CD4-positive, alpha-beta T cell (primary cell): ENCODE measurements at places on chromosomes 3 and 15.

- no peaks in the 10 kb centered on the region for H3K27me3 ChIP-seq
- no peak overlapping the region for H3K4me3 ChIP-seq
- H3K27ac ChIP-seq: no peak overlapping the region
- no peak for DNase-seq
- peaks cover 66% of the 10 kb centered on the region for H3K36me3 ChIP-seq
- peaks cover 9% of the 10 kb centered on the region for H3K4me1 ChIP-seq
Measured at GRCh38 chr3:11307830-11308432, 35.7 kb downstream of the ATG7 start.

GRCh38 chr15:75205064-75205395 lies 3.3 kb downstream of the C15orf39 start:
- DNase-seq: no peak
- no peak overlapping the region for H3K4me3 ChIP-seq
- peaks cover 42% of the 10 kb centered on the region for H3K36me3 ChIP-seq
- H3K27ac ChIP-seq: no peak overlapping the region
- H3K4me1 ChIP-seq: peaks cover 57% of the 10 kb centered on the region

- H3K4me3 ChIP-seq: no peak overlapping the region
- no peaks in the 10 kb centered on the region for H3K27me3 ChIP-seq
- no peaks in the 10 kb centered on the region for H3K36me3 ChIP-seq
- DNase-seq: no peak
Measured at GRCh38 chr3:29335943-29336342, 55.1 kb downstream of the RBMS3 start.

DNA sequence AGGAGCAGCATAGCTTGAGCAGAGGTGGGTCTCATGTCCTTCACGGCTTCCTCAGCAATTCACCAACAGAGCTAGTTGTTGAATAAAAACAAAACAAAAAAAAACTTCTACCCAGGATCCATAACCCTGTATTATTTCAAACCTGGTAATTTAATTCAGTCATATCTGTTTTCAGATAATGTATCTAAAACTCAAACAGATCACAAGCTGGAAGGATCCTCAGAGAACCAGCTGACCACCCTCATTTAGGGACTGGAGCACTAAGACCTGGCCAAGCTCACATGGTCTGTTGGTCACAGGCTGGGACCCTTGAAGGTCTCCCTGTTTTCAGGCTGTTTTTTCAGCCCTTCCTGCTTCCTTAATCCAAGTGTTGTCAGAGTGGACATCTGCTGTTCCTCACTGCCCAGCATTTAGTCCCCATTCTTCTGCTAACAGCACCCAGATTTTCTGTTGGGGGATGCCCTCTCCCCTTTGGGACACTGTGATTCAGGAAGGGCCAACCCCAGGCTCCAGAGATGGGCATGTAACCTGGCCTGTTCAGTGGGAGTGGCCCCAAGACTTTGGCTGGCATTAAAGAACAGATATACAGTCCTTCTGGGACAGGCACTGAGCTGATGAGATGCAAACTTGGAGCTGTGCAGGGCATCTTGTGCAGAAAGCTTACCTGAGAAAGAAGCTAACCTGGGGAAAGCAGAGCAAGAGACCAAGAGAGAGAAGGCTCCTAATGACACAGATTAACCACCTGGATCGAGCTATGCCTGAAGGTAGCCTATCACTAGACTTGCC lies 78.8 kb upstream of the SPATA12 start:
- no peak overlapping the region for H3K4me3 ChIP-seq
- H3K4me1 ChIP-seq: peaks cover 8% of the 10 kb centered on the region
- no peak for DNase-seq
- H3K27me3 ChIP-seq: no peaks in the 10 kb centered on the region
- H3K36me3 ChIP-seq: no peaks in the 10 kb centered on the region
